ENCODE measurements at places on chromosomes 5 and 9. TPM values are rescaled to one million over a fixed set of nuclear protein-coding genes. Genes with fewer than 3 reads are reported as not detected.

Gene SVEP1
- 5.4 TPM for total RNA-seq

Gene EGR1
- 15.3 TPM for total RNA-seq

Gene KLF4
- total RNA-seq = 19.7 TPM

Gene NRG2
- total RNA-seq = 3.7 TPM

Gene C1QTNF2
- 1.2 TPM for total RNA-seq
